Activated effector memory CD4-positive, alpha-beta T cell treated with anti-CD3 and anti-CD28 coated beads, Interleukin-2, amount 50 U/mL, for 16 hours (primary cell): ENCODE measurements at places on chromosomes 4 and X.

GRCh38 chr4:26060286-26060685 is 146.3 kb downstream of the SMIM20 start:
- DNase-seq, result no peak

DNA sequence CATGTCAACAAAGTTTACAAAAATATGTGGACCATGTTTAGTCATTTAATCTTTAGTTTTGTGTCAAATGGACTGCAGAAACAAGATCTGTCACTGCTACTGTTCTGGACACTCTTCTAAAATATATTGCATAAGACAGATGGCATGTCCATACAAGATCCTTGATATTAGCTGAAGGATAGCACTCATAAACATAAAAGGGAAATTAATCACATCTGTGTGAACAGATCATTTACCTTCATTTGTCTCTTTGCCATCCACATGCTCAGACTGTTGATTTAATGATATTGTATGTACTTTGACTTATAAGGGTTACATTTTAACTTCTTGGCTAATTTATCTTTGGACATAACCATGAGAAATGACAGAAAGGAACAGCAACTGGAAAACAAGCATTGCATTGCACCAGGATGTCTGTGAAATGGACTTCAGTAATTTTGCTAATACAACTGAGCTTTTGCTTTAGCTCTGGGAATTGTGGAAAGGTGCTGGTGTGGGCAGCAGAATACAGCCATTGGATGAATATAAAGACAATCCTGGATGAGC is at the start of gene UGT2B7:
TSS of gene UGT2B7 (plus strand) at position 364 of the 546 bp plus-strand sequence. CDS start at position 411, 47 bp downstream.
- DNase-seq, result no peak

GRCh38 chr4:4781936-4782707 is 77.3 kb upstream of the MSX1 start:
- DNase-seq, result no peak

- no peak for DNase-seq
Observed at GRCh38 chrX:134294548-134294947, 57.6 kb downstream of the CCDC160 start.

- no peak for DNase-seq
Observed at GRCh38 chrX:994780-995179, 217.7 kb downstream of the CRLF2 start.

GRCh38 chr4:15674926-15675325 is 6.7 kb upstream of the FAM200B start:
- DNase-seq, result no peak

DNA sequence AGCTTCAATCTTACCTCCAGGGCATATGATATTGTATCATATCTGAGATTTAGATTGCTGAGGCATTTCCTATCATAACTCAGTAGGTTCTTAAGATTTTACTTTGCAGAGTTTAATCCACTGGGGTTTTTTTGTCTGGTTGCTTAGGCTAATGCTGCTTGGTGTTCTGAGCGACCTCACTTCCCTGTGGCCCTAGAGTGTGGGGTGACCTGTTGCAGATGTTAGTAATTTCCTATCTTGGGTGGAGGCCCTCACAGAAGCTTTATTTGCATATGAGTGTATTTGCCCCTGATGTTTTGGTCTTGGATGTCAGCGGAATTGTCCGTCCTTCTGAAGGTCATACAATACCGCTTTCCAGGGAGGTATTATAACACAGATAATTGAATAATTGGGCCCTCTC is 137.1 kb downstream of the NDST3 start:
- no peak for DNase-seq
